Activated T-cell treated with anti-CD3 and anti-CD28 coated beads, Interleukin-2, amount 50 U/mL, for 72 hours (primary cell): ENCODE measurements at places on chromosomes 5 and 9.

DNA sequence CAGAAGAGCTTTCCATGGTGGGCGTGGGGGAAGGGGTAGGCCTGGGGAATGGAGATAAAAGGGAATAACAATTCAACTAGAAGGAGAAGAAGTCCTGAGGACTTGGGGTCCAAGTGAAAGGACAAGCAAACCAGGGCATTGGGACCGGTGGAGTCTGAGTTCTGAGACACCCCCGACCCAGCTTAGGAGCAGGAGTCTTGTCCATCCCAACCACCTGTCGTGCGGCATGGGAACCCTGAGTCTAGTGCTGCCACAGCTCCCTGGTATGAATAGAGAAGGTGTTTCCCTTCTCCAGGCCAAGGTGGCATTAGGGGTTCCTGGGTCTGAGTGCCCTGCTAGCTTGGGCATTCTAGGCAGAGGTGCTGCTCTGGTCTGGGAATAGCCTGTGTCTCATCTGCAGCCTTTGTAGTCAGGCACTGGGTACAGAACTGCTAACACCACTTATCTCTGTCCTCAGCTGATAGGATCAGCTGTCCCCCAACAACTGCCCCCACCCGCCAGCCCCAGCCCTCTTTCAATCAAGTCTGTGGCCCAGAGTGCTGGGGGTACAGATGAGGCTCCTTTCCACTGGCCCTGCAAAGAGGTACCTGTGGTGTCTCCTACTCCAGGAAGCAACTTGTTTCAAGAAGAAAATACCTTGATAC, 9.9 kb downstream of the HNRNPAB start:
- DNase-seq = no peak

GRCh38 chr5:138955013-138955660, 80.0 kb upstream of the LRRTM2 start:
- DNase-seq = no peak

- no peak for DNase-seq
Observed at GRCh38 chr9:27467486-27467885, 56.6 kb upstream of the IFNK start.

GRCh38 chr5:125607018-125607417, 816.2 kb upstream of the GRAMD2B start:
- DNase-seq = no peak
